ENCODE measurements at places on chromosomes 4 and X. TPM values are rescaled to one million over a fixed set of nuclear protein-coding genes. Genes with fewer than 3 reads are reported as not detected.

The MAGEB4 gene
- not detected for polyA plus RNA-seq

The ZNF630 gene
- polyA plus RNA-seq, result 0.37 TPM

The UGT2B7 gene
- not detected for polyA plus RNA-seq

DNA sequence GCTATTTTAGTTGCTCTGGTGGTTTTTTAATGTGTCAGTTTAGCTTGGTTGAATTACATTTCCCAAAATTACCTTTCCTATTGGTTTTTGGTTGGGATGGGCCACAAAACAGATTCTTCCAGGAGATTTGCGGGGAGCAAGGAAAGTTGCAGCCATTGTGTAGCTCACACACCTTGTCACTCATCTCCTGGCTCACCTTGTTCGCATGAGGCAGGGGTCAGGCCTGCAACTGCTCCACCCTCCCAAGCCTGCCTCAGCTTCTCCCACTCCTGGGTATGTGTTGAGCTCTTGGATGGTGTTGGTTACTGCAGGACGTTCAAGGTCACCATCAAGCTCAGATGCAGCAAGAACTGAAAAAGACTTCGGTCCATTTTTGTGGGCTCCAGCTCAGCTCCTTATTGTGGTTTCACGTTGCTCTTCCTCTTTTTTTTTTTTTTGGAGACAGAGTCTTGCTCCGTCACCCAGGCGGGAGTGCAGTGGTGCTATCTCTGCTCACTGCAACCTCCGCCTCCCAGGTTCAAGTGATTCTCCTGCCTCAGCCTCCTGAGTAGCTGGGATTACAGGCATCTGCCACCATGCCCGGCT lies 95.6 kb upstream of the METTL14 start:
- DNase-seq, result no peak

DNA sequence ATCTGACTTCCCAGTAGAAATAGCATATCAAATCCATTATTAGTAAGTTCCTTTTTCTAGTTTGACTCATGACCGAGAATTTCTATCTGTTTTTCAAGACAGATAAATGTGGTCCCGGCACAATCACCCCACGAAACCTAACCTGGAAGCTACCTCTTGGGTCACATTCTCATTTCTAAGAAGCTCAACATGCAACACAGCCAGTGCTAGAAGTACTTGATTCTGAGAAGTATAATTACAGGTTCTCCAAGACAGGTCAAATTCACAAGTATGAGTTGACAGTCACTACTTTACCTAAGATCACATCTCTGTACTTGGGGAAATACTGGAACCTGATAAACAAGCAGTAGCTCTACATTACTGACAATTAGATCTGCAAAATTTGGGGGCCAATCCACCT lies 54.0 kb upstream of the PLAC1 start:
- DNase-seq, result no peak

- DNase-seq, result no peak
Measured at GRCh38 chr4:159229164-159229563, 126.3 kb downstream of the RAPGEF2 start.

DNA sequence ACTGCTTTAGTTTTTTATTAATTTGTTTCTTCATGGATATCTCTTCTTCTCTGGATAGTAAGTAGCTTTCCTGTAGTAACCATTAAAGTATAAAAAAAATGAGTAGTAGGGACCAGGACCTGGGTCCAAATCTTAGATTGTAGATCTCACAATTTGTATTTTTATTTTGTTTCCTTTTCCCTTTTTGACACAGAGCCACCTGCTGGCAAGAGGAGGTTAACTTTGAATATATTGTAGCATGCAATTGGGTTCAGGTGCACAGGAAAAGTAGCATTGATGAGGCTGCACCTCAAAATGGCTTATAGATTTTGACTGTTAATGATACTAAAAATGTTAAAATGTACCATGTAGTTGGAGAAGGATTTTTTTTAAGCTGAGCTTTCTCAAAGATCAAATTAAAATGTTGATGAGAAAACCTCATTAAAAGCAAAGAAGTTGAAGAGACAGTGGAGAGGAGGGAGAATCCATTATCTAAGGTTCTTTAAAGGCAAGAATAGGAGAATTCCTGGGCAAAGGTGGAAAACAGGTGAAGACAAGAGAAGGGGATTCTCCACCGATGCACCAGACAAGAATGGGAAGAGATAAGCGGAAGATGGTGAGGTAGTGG lies 48.3 kb upstream of the HPGDS start:
- DNase-seq, result peak; percentile 42

- DNase-seq, result no peak
Measured at GRCh38 chr4:88411491-88412096, 32.9 kb downstream of the HERC6 start.

- no peak for DNase-seq
Measured at GRCh38 chr4:53088152-53088551, 226.0 kb downstream of the RASL11B start.

DNA sequence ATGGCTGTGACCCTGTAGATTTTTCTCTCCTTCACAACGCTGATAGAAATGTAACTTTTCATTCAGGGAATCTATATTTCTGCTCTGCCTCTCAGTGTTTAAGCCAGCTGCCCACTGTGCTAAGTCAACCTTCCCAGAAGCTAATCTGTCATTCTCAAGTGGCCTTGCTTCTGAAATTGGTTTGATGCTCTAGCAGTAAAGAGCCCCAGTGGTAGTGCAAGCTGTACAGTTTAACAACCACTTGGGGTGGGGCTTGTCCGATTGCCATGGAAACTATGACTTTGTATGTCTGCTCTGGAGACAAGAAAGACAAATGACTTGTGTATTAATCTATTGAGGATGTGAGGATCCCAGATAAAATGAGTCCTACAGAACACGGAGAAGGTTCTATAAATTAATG lies 620.9 kb upstream of the GALNT7 start:
- no peak for DNase-seq

DNA sequence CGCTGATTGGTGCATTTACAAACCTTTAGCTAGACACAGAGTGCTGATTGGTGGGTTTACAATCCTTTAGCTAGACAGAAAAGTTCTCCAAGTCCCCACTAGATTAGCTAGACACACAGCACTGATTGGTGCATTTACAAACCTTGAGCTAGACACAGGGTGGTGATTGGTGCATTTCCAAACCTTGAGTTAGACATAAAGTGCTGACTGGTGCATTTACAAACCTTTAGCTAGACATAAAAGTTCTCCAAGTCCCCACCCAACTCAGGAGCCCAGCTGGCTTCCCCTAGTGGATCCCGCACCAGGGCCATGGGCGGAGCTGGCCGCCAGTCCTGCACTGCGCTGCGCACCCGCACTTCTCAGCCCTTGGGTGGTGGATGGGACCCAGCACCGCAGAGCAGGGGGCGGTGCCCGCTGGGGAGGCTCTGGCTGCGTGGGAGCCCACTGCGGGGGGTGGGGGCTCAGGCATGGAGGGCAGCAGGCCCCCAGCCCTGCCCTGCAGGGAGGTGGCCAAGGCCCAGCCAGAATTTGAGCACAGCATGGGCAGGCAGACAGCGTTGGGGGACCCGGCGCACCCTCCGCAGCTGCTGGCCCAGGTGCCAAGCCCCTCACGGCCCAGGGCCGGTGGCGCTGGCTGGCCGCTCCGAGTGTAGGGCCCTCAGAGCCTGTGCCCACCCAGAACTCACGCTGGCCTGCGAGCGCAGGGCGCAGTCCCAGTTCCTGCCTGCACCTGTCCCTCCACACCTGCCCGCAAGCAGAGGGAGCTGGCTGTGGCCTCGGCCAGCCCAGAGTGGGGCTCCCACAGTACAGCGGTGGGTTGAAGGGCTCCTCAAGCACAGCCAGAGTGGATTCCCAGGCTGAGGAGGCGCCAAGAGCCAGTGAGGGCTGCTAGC lies 608.9 kb upstream of the LCORL start:
- no peak for DNase-seq

- no peak for DNase-seq
Measured at GRCh38 chr4:73917081-73917501, 47.9 kb downstream of the CXCL1 start.

DNA sequence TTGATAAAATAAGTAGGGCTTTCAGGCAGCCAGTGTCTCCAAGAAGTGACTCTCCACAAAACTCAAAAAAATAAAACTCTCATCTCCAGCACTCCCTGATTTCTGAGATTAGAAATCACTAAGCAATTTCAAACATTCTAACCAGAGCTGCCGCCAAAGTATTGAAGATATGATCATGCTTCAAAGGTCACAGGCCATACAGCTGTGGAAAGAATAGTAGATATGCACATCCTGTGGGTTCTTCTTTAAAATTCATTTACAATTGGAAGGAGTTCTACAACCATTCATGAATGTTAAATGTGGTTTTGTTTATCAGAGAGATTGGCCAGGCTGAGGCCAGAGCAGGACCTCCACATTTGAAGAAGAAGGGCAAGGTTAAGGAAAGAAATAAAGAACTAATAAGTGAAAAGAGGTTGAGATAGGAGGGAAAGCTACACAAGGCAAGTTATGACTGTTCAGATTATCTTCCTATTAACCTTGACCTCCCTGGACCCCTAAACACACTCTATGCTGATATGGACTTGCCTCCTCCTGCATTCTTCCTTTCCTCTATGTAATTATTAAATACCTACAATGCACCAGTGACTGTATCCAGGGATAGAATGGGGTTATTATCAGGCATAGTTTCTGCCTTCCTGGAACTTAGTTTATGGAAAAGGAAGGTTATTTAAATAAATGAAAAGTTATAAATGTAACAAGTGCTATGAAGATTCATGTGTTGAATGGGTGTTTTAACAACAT lies 56.4 kb downstream of the USP38 start:
- no peak for DNase-seq

DNA sequence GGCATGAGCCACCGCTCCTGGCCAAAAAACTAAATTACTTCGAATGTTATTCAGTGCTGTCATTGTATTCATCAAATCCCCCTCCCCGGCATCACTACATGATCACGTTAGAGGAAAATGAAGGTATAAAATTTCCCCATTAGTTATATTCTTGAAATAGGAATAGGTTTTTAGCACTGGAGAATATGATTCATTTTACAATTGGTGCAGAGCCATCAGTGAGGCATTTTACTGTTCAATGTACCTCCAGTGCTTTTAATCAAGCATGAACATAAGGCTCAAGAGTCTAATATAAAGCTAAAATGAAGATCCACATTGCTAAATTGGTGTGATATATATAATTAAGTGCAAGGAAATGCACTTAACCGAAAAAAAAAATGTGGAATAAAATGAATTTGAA lies 18.3 kb downstream of the KLF3 start:
- no peak for DNase-seq

GRCh38 chr4:120318196-120318846 lies 251.7 kb upstream of the MAD2L1 start:
- no peak for DNase-seq

DNA sequence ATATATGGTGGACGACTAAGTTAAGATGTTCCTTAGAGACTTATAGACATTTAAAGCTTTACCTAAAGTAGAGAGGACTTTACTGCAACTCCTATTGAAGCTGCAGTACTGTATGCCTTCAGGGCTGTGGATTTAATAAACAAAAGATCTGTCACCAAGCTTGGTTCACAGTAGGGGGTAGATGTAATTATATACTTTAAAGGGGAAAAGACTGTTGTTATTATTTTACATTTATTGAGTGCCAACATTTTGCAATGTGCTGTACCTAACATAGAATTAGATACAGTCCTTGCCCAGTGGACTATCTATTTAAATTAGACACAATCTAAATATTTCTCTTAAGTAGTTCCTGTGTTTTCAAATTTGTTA lies 67.2 kb downstream of the SLIT2 start:
- DNase-seq, result no peak

DNA sequence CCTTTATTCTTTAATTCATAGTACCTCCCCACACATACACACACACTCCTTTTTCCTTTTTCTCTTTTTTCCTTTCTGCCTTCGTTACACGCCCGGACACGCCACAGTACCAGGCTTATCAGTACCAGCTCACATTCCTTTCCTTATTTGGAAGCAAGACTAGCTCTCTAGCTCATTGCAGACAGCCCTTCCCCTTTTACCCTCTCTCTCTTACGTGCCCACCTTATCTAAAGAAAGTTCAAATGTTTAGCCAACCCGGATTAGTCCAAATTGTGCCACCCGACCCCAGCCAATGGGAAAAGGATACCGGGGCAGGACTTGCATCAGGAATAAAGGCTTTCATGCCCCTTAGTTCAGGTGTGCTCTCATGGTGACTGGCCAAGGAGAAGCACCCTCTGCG lies 194.7 kb upstream of the VCX3A start:
- no peak for DNase-seq

DNA sequence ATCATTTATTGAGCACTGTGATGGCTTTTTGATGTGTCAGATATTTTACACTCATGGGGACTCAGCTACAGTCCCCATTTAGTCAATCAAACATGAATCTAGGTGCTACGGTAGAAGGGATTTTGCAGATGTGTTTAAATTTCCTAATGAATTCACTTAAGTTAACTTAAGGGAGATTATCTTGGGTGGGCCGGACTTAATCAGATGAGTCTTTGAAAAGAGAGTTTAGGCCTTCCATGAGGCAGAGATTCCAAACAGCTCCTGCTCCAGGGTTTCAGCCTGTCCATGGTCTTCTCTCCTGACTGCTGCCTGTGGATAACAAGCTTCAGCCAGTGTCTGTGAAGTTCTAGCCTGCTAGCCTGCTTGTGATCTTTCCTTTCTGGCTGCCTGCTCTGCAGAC lies 202.4 kb downstream of the IDS start:
- no peak for DNase-seq

DNA sequence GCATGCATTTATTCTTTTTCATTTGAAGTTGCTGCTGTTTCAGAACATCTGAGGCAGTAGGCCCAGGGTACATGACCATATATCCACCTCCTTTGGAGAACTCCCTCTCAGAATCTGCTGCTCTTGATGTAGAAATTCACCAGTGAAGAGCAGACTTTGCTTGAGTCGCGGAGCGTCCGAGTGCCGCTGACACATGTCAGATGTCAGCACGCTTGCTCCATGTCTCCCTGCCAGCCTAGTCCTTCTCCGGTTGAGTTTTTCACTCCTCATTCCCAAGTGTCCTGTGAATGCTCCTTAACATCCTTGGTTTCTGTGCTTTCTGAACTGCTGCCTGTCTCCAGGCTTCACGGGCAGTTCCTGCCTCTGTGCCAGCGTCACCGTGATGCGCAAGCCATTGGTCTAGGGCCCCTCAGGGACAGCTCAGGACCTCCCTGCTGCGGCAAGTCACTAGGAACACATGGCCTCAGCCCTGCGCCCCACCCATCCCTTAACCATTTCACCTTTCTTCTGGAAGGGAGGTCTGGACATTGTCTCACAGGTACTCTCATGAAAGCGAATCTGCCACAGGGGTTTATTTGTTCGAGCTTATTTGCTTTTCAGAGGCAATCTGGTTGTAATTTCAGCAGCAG lies 93.1 kb upstream of the RBPJ start:
- no peak for DNase-seq

DNA sequence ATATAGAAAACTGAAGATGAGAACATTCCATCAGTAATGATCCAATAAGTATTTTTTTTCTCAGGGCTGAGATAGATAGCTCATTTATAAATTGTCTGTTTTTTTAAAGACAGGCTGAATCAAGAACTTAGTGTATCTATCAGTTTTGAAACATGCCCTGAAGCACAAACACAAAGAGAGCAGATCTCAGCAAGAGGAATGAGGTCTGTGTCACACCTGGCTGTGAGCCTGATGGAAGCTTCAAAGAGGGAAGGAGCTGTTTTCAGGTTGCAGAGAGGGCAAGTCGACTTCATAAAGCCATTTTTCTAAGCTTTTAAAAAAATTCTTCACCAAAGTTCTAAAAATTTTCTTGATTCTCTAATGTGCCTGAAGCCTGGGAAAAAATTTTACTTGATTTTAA lies 434.9 kb downstream of the PDGFC start:
- no peak for DNase-seq

Measured in K562 (cell line).